ENCODE measurements at places on chromosomes 2 and 18.

- DNase-seq: no peak
These were observed 66.3 kb downstream of the NYAP2 start for GRCh38 chr2:225465827-225466226.

GRCh38 chr2:169038338-169038757, 7.2 kb upstream of the ABCB11 start:
- no peak for DNase-seq

DNA sequence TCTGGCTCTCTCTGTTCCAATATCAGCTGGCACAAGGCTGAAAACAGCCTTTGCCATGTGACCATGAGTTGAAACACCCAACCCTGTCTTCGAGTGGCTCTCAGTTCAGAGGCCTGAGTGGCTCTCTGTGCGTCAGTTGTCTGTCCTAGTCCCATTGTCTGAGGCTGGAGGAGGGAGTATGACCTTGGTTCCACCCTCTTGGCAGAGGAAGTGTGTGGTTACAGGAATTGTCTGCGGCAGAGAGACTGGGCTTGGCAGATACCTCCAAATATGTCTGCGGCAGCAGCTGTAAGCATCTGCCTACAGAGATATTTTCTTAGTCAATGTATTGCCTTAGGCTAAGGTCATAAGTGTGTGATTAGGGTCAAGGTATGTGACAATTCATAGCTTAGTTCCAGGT, 32.6 kb downstream of the CNGA3 start:
- DNase-seq: no peak

DNA sequence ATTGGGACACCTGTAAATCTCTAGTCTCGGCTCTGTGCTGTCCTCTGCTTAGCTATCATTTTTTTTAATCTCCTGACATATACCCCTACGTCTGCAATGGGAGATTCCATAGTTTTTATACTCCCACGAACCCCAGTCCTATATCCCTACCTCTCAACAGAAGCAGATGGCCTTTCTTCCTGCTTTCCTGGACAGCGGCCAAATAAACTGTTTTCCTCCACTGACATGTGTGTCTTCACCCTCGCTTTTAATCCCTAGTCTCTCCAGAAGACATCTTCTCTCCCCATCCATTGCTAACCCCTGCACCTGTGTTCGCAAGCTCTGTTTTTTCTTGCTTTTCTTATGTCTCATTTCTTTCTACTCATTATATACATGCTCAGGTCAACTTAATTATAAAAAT, 395.4 kb downstream of the EPHA4 start:
- no peak for DNase-seq

DNA sequence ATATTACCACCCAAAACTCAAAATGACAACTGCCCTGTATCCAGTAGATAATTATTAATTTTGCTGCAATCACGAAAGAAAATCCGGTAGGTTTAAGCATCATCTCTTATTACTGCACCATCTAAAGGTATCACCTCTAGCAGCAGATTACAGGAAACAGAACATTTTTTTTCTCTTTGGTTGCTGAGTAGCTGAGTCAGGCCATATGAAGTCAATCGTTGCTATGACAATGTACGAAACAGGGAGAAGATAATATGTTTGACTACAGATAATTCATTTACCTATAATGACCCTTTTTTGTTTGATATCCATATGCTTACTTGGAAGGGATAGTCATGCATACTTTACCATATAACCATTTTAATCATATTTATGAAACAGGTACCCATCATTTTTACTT, 831.6 kb upstream of the CHAC2 start:
- no peak for DNase-seq

DNA sequence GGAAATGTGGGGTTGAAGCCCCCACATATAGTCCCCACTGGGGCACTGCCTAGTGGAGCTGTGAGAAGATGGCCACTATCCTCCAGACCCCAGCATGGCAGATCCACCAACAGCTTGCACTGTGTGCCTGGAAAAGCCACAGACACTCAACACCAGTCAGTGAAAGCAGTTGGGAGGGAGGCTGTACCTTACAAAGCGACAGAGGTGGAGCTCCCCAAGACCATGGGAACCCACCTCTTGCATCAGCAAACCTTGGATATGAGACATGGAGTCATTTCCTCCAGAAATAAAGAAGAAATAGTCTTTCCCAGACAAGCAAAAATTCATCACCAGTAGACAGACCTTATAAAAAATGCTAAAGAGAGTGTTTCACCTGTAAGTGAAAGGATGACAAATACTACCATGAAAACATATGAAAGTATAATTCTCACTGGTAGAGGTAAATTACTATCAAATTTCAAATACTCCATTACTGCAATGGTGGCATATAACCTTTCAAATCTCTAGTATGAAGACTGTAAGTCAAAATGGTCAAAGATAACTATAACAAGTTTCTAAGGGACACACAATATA, 152.6 kb upstream of the EPHA4 start:
- no peak for DNase-seq

- no peak for DNase-seq
These were observed 28.9 kb downstream of the GCA start for GRCh38 chr2:162372818-162373217.

Measured in neuronal stem cell (in vitro differentiated cells).